NCI-H524 (cell line): ENCODE measurements at places on chromosomes 1 and 21.

GRCh38 chr21:16563795-16564194 is 834.0 kb downstream of the USP25 start:
- DNase-seq: no peak

DNA sequence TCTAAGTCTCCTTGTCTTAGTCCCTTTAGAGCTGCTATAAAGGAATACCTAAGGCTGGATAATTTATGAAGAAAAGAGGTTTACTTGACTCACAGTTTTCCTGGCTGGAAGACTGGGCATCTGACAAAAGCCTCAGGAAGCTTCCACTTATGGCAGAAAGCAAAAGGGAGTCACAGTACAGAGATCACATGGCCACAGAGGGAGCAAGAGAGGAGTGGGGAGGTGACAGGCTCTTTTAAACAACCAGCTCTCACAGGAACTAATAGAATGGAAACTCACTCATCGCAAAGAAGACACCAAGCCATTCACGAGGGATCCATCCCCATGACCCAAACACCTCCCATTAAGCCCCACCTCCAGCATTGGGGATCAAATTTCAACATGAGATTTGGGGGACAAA is 68.8 kb downstream of the DDAH1 start:
- DNase-seq: no peak

- DNase-seq: no peak
Observed at GRCh38 chr1:153957744-153958110, 685 bp downstream of the CRTC2 start.

DNA sequence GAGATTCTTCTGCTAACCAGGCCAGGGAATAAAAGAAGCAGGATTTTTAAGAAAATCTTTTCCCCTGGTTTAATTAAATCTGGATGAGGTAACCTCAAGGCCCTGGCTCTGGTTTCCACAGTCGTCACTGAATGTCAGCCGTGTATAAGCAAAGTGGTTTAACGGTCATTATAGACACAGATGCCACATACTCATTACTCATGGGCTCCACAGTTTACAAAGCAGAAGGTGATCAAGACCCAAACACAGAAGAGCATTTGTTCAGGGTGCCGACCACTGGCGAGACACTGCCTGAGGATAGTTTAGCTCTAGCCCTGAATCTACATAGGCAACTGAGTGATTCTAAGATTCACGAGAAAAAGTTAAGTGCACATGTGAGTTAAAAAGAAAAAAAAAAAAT is 27.8 kb upstream of the RAP1GAP start:
- DNase-seq: no peak

GRCh38 chr1:93353286-93353685 is 7.6 kb downstream of the DR1 start:
- DNase-seq: no peak

GRCh38 chr1:153577138-153577537 is 11.5 kb upstream of the S100A2 start:
- no peak for DNase-seq
